Ecto neural progenitor cell (in vitro differentiated cells): ENCODE measurements at places on chromosomes 6 and 20.

- no peak for DNase-seq
These were observed 102.1 kb downstream of the DLGAP4 start for GRCh38 chr20:36408219-36408618.

- DNase-seq: no peak
These were observed 26.8 kb downstream of the BNIP5 start for GRCh38 chr6:36309900-36310299.

DNA sequence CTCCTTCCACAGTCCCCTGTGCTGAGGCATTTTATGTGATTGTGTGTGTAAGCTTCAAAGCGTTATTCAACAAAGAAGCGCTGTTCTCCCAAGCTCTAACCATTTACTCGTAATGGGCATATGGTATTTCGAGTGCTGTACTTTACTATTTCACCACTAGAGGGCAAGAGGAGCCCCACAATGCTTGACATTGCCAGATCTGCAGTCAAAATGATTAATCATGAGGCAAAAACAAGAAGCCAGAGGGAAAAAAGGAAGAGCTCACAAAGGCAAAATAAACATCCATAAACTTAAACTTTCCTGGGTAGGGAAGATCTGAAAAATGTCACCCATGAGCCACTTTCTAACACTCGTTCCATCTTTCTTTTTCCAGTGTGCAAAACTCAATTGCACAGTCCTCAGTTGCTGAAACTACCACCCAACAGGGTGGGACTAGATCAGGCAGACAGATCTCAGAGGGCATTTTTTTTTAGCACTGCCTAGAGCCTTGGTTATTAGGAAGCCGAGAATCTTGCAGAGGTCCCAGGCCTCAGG, 215.0 kb upstream of the PLCB4 start:
- no peak for DNase-seq

DNA sequence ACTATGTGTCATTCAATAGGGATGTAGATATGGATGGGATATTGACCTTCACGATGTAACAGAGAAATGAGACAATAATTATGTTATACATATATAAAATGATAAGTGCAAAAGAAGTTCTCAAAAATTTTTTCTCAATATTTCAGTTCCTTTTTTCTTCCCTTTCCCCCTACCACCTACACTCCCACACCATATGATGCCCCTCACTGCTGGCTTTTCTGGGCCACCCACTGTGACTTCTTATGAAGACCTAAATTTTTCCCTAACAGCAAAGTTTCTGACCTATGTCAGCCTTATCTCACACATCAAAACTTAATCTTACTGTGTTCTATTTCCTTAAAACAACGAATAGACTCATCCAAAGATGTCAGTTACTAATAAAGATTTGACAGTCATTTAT, 89.9 kb upstream of the MYLIP start:
- no peak for DNase-seq

DNA sequence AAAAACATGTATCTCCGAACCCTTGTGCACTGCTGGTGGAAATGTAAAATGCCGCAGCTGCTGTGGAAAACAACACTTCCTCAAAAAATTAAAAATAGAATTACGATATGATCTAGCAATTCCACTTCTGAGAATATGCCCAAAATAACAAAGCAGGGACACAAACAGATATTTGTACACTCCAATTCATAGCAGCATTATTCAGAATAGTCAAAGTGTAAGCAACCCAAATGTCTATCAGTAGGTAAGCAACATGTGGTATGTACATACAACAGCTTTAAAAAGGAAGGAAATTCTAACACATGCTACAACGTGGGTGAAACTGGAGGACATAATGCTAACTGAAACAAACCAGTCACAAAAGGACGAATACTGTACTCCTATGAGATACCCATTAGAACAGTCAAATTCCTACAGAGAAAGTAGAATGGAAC, 5.7 kb upstream of the RAB5IF start:
- no peak for DNase-seq

DNA sequence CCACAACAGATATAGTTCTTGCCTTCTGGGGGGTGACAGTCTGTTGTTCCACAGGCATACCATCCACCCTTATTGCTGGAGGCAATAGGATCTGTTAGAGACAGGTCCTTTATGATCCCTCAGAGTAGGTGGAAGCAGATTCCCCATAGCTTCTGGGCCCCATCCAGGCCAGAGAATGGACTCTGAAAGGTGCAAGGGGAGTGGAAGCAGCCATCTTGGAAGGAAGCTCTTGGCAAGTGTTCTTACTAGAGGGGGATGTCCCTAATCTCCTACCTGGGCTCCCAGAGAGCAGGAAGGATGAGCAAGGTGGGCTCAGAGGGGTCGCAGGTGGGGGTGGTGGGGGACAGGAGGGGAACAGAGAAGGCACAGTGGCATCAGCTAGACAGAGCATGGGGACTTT, 33.4 kb downstream of the CEBPB start:
- no peak for DNase-seq

DNA sequence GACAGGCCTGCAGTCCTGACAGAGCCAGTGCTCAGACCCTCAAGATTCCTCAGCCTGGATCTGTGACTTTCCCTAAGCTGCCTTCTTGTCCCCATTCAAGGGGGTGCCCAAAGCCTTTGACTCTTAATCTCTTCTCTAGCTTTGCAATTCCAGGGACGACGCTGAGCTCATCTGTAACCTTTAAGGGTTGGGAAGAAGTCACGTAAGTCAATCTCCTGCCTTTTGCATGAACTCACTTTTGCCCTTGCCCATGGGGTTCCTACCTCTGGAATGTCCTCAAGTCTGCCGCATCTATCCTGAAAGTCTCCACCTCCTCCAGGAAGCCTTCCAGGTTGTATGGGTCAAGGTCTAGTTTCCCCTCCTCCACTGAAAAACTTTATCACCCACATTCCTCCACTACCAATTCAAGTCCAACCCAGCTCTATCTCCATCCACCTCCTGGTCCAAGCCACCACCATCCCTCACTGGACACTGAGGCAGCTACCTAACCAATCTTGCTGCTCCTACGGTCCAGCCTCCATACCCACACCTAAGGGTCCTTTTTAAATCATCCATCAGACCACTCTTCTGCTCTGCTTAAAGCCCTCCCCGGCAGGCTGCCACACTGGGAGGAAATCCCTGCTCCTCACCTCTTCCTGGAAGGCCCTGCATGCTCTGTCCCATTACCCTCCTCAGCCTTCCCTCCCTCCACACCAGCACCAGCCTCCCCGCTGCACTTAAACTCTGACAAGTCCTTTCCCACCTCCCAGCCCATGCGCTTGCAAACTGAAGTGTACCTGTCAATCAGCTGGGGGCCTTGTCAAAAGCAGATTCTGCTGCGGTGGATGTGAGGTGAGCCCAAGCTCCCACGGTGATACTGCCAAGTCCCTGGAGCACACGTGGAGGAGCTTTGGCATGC, 29.7 kb downstream of the PREX1 start:
- no peak for DNase-seq

GRCh38 chr6:37704923-37705238, 7.2 kb upstream of the MDGA1 start:
- DNase-seq: no peak

DNA sequence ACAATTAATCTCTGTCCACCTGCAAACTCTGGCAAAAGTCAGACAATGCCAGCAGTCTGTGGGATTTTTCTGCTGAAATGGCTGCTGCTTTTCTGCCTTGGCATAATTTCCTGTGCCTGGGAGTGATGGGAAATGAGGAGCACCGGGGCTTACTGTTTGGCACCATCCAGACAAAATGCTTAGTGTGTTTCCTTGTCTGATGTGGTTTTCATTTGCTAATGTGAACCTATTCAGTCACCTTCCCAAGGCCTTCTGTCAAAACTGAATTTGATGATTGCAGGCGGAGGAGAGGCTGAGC, 56.4 kb downstream of the CDH4 start:
- no peak for DNase-seq

DNA sequence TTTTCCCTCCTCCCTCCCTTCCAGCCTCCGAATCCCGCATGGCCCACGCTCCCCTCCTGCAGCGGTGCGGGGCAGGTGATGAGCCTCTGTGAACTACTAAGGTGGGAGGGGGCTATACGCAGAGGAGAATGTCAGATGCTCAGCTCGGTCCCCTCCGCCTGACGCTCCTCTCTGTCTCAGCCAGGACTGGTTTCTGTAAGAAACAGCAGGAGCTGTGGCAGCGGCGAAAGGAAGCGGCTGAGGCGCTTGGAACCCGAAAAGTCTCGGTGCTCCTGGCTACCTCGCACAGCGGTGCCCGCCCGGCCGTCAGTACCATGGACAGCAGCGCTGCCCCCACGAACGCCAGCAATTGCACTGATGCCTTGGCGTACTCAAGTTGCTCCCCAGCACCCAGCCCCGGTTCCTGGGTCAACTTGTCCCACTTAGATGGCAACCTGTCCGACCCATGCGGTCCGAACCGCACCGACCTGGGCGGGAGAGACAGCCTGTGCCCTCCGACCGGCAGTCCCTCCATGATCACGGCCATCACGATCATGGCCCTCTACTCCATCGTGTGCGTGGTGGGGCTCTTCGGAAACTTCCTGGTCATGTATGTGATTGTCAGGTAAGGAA, at the start of gene OPRM1:
Gene OPRM1 (plus strand): TSS at position 10 of the 612 bp plus-strand sequence. CDS start 305 bp downstream, at position 315.
- DNase-seq: peak; percentile 93

DNA sequence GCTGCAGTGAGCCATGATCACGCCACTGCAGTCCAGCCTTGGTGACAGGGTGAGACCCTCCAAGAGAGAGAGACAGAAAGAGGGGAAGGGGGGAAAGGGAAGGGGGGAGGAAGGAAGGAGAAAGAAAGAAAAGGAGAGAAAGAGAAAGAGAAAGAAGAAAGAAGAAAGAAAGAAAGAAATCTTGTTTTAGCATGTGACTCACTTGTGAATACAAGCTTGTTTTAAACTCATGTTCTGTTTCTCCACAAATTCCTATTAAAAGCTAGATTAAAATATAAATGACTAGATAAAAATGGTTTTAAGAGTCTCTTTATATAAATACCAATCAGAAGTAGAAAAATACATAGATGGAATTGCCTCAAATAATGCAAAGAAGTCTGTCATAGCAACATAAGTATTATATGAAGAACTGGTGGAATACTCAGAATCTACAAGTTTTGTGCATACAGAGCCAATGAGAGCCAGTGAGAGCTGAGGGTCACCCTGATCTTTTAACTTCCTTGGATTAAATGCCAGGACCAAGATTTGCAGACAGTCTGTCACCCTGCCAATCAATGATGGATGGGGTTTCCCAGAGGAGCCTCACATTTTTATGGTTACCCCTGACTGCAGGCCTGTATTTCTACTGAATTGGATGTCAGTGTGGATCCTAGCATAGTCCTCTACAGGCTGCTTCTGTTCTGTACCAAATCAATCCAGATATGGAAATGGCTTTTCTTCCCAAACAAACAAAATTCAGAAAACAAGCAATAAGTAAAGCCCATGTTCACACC, 50.8 kb upstream of the LY86 start:
- no peak for DNase-seq

- DNase-seq: no peak
These were observed 229.3 kb downstream of the CLIC5 start for GRCh38 chr6:45786355-45786781.

- no peak for DNase-seq
These were observed 154.3 kb downstream of the IPCEF1 start for GRCh38 chr6:154202339-154202738.

- DNase-seq: no peak
These were observed 60.1 kb upstream of the RALGAPA2 start for GRCh38 chr20:20772497-20773085.

- peak; percentile 58 for DNase-seq
These were observed 828 bp downstream of the ADGRB3 start for GRCh38 chr6:68635706-68636513.

GRCh38 chr20:54525916-54526590, 50.7 kb downstream of the DOK5 start:
- DNase-seq: no peak

DNA sequence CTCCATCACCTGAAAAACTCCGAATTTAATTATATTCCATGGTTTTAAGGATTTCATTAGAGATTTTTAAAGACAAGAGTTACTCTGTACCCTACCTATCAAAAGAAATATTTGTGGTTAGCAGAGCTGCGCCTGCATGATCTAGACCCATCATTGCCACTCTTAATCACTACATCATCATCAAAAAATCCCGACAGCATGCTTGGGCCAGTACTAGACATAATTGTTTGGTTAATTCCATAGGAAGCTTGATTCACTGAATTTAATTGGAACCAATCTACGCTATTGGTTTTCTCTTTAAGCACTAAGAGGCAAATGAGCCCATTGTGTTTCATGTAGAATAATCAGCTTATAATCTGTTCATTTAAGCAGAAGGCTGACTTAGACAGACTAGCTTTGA, 33.4 kb upstream of the RNF217 start:
- DNase-seq: no peak

DNA sequence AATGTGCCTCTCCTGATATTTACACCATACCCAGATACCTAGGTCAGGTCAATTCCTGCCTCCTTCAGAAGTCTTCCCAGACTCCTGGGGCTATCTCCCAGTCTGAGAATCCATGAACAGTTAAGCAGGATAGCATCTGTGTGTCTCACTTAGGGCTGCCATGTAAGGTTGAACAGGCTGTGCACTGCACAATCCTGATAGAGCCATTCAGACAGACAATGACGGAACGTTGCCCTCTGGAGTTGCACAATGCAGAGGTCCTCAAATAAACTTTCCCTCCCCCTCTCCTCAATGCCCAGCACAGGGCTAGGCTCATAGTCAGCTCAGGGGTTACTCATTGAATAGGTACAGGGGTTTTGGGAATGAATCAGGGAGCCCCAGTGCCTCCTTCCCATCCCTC, 89.7 kb downstream of the CD40 start:
- DNase-seq: no peak

DNA sequence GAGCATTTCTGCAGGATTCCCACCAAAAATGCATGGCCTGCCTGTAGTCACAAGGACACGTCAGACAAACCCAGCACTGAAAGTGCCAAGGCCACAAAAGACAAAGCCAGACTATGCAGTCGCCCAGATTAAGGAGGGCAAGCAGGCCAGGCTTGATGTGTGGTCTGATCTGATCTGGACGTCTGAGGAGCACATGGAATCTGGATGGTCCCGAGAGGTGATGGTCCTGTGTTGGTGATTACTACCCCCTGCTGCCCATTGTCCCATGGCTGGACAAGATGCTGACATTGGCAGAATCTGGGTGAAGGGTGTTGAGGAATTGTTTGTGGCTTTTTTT, 17.1 kb downstream of the NPEPL1 start:
- no peak for DNase-seq

DNA sequence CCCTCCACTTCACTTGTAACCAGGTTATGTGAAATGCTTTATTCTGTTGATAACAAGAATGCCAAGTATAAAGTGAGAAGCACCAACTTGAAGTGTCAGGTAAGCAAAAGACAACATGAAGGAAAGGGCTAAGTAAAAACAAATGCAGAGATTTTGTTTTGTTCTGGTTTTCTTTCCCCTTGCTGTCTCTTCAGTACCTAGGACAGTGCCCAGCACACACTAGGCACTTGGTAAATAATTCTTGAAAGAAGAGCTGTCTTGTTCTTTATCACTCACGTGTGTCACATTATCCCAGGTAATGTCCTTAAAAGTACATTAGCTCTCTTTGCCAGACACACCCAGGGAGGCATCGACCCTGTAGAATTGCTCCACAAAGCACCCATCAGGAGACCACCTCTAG, 350.0 kb upstream of the IRAK1BP1 start:
- DNase-seq: no peak

GRCh38 chr20:57650266-57650665, 30.0 kb upstream of the ZBP1 start:
- DNase-seq: no peak

GRCh38 chr6:14913931-14914330, 331.9 kb upstream of the JARID2 start:
- DNase-seq: no peak

- DNase-seq: no peak
These were observed 8.3 kb upstream of the TTPAL start for GRCh38 chr20:44467289-44467883.
